ENCODE measurements at places on chromosomes 11 and 22.

DNA sequence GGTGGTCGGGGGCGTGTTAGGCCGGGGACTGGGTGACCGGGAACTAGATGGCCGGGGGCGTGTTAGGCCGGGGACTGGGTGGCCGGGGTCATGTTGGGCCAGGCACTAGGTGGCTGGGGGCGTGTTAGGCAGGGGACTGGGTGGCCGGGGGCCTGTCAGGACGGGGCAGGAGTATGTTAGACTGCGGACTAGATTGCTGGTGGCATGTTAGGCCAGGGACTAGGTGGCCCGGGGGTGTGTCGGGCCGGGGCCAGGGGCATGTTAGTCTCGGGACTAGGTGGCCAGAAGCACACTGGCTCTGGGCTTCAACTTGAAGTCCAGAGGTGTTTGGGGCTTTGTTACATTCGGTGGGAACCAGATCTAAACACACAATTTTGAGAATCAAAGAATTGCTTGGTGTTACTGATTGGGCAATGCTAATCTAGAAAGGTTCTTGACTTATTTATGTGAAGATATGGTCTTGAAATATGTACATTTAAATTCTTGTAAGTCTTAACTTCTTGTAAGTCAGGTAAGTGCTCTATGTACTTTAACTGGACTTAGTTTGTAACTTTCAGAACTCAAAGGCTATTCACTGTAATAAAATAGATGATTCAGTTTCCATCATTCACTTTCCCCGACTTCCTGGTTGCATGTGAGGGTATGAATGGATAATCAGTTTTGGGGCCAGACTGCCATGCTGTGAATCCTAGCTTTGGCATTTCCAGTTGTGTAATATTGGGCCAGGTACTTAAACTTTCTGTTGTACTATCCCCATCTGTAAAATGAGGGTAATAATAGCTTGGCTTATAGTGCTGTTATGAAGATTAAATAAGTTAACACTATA is 1.1 kb downstream of the EXT2 start:
- no peak for DNase-seq

GRCh38 chr22:50439314-50439870 is 35.4 kb downstream of the SBF1 start:
- DNase-seq: no peak

GRCh38 chr11:125933030-125933813 is 12.6 kb upstream of the VSIG10L2 start:
- DNase-seq: no peak

DNA sequence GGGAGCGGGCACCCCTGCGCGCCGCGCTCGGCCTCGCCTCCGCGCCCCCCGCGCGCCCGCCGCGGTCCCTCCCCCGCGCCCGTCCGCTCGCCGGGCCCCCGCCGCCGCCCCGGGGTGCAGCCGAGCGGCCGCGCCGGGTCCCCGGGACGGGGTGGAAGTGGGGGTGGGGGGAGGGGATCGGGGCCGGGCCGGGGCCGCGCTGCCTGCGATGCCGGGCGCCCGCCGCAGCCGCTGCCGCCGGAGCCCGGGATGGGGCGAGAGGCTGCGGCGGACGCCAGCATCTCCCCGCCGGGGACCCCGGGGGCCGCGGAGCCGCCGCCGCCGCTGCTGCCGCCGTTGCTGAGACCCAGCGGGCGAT is 365 bp downstream of the MGAT3 start:
- DNase-seq: no peak

- peak; percentile 26 for DNase-seq
Measured at GRCh38 chr11:2271077-2271326, 614 bp upstream of the ASCL2 start.

DNA sequence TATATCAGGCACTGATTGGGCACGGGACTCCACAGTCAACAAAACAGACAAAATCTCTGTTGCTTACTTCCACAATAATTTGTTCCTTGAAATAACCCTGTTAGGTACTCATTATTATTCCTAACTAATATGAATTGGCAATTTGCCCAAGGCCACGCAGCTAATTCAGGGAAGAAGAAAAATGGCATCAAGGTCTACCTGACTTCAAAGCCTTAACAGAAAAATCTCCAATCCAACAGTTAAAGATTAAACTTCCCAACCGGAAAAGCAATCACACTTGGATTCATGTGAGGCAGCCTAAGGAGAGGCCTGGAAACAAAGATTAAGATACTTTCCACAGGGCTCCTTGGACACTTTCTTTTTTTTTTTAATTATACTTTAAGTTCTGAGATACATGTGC is 68.9 kb downstream of the PRCP start:
- no peak for DNase-seq

- DNase-seq: no peak
Measured at GRCh38 chr22:24117942-24118341, 63.3 kb upstream of the SUSD2 start.

- no peak for DNase-seq
Measured at GRCh38 chr11:105577641-105578040, 32.2 kb upstream of the GRIA4 start.

GRCh38 chr11:19696073-19696472 is 16.6 kb upstream of the NAV2 start:
- no peak for DNase-seq

DNA sequence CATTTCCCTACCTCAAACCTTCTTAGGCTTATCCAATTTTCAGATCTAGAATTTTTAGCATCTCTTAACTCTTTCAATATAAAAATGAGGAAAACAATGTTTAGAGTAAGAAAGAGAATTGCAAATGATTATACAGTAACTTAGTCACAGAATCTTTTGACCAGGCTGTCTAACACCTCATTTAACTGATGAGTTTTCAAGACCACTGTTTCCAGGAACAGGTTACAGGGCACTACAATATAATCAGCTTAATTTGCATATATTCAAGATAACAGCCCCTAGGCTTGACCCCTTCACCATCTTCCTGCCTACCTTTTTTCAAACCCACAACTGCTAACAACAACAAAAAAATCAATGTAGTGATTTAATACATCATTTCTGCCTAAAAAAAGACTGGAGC is 12.7 kb downstream of the NUMA1 start:
- no peak for DNase-seq

- no peak for DNase-seq
Measured at GRCh38 chr22:25898707-25899365, 156.8 kb downstream of the MYO18B start.
